Mammary epithelial cell (primary cell): ENCODE measurements at places on chromosomes 11 and 22.

DNA sequence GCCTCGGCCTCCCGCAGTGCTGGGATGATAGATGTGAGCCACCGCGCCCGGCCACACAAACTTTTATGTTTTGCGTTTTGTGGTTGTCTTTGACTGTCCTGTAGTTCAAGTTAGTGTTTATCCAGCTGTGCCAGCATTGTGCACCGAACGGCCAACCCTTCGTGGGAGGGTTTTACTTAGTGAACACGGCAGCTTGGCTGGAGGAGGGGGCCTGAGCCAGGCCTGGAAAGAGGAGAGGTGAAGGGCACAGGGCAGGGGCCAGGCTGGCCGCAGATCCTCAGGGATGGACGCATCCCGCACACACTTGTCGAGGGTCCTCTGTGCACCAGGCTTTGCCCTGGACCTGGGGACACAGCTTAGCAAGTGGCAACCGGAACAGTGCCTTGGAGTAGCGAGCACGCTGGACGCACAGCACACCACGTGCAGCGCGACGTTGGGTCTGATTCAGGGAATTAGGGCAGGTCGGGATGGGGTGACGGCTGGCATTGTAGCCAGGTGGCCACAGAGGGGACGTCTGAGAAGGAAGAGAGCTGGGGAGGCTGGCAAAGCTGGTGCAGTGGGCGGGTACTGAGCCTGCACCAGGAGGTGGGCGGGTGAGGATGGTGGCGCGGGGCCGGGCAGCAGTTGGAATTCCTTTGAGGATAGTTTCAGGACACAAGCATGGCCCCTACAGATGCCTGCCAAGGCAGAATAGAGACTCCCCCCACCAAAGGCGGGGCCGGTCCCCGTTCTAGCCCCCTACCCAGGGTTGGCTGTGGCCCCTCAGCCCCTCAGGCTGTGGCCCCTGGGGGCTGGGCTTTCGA, 13.4 kb downstream of the EPS8L2 start:
- no peak for DNase-seq

GRCh38 chr11:79227767-79228755, 212.8 kb downstream of the TENM4 start:
- peak; percentile 9 for DNase-seq

GRCh38 chr11:42528911-42529310, 782.9 kb upstream of the API5 start:
- DNase-seq, result peak; percentile 25

DNA sequence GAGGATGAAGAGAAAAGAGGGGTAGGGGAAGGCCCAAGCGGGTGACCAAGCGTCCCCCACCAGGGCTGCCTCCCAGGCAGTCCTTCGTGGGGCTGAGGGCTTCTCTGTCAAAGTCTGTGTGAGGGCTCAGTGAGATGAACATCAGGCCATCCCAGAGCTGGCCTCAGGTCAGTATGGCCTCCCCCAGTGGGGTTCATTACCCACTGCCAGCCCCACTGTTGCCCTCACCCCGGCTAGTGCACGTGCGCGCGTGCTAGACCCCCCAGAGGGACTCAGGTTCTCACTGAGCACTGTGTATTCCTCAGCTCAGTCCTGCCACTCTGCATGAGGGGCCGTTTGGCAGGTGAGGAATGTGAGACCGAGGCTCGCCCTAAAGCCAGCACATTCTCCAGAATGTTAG, 3.3 kb downstream of the KDELR3 start:
- no peak for DNase-seq

GRCh38 chr22:21624880-21625791, 4.7 kb downstream of the YDJC start:
- no peak for DNase-seq

- DNase-seq, result peak; percentile 8
Observed at GRCh38 chr22:50139843-50140415, 30.6 kb upstream of the PANX2 start.

GRCh38 chr11:23278121-23278520, 417.8 kb upstream of the CCDC179 start:
- peak; percentile 25 for DNase-seq

GRCh38 chr11:61762798-61763197, 10.4 kb downstream of the MYRF start:
- DNase-seq, result no peak

DNA sequence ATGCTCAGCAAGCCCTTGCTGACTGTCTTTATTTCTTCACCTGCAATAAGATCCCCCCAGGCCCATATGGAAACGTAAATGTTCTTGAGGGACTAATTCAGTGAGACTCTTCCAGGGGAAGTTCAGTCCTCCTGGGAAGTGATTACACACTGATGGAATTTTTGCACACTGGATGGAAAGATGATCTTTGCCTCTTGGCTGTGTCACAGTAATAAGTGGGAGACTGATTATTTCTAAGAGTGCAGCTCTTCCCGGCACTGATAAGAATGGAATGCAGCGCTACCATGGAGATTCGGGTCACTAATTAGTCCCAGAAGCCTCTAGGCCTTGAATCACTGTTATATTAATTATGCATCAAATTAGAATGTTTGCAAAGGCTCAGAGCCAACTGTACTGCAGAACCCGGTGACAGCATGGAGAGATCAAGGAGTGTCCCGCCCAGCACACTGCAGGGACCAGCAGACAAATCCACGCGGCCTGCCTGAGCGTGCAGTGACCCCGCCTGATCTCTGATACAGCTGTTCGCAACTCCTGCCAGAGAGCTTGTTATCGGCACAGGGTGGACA, 178.3 kb downstream of the SNX19 start:
- no peak for DNase-seq

DNA sequence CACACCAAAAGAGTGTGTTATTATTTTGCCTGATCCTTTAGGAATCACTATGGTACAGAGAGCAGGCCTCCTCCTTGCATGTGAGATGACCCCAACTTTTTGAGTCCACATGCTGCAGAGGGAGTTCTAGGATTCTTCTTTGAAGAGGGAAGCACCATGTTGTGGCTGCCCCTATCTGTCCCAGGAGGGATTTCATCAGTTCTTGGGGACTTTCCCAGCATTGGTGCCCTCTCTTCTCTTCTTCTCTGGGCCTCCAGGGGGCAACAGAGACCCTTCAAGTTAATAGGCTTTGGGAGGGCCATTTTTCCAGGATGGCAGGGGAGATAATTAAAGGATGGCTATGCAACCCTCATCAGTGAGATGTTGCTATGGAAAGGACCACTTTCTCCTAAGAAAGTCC, 3.6 kb downstream of the MMP1 start:
- peak; percentile 30 for DNase-seq

DNA sequence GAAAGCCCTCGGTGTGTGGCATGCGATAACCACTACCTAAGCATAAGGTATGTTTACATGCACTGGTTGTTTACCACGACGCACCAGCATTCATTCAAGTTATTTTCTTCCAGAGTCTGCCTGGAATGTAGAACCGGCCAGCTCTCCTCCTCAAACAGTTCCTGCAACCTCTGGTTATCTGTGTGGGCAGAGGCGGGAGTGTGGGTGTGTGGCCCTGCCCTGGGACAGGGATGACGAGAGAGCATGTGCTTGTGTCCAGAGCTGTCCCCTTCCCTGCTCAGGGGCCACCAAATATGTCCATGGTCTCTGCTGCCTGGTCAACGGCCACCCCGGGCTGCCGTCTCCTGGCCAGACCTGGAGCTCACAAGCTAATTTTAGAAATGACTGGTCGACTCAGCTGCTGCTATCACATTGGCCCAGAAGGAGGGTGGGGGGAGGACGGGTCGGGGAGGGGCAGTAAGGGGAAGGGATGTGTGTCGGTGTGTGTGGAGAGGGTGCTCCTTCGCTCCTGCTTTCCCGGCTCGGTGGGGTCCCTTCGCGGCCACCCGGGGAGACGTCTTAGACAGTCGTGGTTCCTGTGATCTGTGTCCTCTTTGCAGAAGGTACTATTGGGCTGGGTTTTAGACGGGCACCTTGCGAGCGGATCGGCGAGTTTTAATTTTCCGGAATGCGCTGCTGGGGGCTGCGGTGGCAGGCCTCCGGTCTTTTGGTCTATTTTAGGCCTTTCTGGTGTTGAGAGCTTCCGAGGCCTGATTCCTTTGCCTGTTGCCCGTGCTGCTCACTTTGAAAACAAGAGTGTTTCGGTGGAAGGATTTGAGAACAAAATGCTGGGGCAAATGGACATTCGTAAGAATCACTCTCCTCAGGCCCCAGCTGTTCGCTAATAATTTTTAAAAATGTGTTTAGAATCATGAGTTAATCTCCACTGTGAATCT, at the start of gene MYO18B:
Gene MYO18B (plus strand): TSS at position 497 of the 935 bp plus-strand sequence. CDS start 18,905 bp downstream, outside the sequence.
- DNase-seq, result no peak

DNA sequence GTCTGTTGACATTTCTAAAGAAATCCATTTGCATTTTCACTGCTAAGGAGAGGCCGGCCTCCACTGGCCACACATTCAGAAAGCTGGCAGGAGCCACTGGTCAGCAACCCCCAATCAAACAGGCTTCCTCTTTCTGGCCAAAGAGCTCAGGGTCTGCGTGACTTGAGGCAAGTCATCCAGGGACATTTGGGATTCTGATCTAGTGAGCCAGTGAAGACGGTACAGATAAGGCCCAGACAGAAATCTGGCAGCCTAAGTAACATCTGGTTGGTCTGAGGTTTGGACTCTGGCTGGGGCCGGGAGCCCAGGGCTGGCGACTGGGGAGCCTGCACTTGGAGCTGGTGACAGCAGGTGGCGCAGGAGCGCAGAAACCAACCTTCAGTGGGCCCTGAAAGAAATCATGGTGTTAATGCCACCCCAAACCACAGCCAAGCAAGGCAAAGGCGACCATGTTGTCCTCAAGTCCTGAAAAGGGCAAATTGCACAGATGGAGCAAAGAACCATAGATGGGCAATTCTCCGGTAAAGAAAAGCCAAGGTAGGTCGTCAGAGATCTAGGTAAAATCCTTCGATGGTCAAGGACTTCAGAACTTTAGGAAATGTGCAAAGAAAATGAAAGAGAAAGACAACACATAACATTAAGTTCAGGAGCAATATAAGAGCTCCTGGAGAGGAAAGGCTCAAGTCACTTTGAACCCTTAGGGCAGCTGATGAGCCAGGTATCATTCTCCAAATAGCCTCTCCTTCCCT, 99.4 kb upstream of the BLID start:
- no peak for DNase-seq

- DNase-seq, result no peak
Observed at GRCh38 chr11:3171931-3172560, 6.9 kb upstream of the OSBPL5 start.
